Adipose tissue (tissue), 3 donors: ENCODE measurements at places on chromosomes 6 and 20. TPM values are rescaled to one million over a fixed set of nuclear protein-coding genes. Genes with fewer than 3 reads are reported as not detected.

Gene USP49
- 0.79 TPM for polyA plus RNA-seq

Gene SCRT2
- not detected for polyA plus RNA-seq

Gene LRFN2
- not detected for polyA plus RNA-seq

Gene SNX21
- polyA plus RNA-seq = 48.6 TPM

Gene CD40
- 39.4 TPM for polyA plus RNA-seq
